ENCODE measurements at places on chromosomes 2 and 18.

GRCh38 chr2:203797276-203797675 is 70.3 kb upstream of the CTLA4 start:
- no peak for DNase-seq

- peak; percentile 39 for DNase-seq
Observed at GRCh38 chr18:48030616-48031480, 100.4 kb upstream of the SMAD2 start.

DNA sequence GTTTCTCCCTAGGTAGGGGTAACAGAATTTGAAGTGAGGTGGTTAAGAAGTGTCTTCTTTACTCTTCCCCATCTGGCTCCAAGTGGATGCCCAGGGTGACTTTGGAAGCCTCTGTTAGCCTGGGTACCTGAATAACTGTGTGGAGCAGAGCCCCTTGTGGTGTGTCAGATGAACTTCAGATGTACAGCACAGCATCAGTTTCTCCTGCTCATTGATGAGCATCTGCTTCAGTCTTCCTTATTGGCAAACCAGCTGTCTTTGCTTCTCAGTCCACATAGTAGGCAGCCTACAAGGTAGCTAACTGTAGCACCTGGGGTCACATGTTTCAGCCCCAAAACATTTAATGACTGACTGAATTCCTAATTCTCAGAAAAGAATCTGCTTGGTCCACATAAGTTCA is 56.2 kb upstream of the ATP8B1 start:
- DNase-seq: peak; percentile 2

GRCh38 chr18:75161256-75162028 is 47.5 kb downstream of the PTGR3 start:
- no peak for DNase-seq

GRCh38 chr2:199485732-199486335 is 28.1 kb upstream of the SATB2 start:
- DNase-seq: no peak

DNA sequence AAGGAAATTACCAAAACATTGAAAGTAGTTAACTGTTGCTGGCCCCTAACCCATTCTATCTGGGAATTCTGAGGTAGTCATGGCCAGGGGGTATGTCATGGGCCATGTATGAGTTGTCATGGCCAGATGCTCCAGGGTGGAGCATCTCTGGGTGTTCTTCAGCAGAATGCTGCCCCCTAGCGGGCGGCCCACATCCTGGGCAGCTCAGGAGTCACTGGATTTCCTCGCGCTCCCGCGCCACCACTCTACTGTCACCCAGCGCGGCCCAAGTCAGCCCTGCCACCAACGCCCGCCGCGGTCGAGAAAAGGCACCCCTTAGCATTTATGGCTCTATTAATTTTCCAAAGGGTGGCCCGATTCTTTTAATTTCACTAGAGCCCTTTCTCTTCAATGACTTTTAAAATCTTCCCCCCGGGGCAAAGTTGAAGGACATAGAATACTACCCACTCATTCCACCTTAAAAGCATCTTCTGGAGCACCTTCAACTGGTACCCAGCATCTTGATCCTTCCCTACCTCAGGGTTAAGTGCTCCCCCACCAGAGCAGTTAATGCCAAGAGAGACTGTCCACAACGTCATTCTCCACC is 41.6 kb downstream of the PKDCC start:
- no peak for DNase-seq

- no peak for DNase-seq
Observed at GRCh38 chr2:222861411-222862105, 722 bp downstream of the ACSL3 start.

- DNase-seq: peak; percentile 45
Observed at GRCh38 chr2:34012715-34013302, 413.7 kb upstream of the FAM98A start.

DNA sequence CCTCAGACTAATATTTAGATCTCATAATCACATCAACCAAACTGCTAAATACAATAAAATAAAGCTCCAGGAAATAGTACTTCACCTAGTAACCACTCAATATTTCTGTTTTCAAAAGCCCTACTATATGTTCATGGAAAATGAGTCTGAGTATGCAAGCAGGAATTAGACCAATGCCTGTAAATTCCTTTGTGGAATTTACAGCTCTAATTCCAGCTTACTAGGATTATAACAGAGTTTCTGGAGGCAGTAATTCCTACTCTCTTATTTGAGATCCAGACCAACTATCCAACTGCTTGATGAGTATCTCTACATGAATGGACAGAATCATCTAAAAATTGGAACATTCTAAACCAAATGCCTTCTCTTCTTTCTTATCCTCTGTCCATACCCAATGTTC is 11.6 kb downstream of the CDKL4 start:
- DNase-seq: no peak

- DNase-seq: no peak
Observed at GRCh38 chr2:202335791-202336467, 40.2 kb upstream of the BMPR2 start.

GRCh38 chr2:120453635-120453998 is 107.7 kb downstream of the INHBB start:
- no peak for DNase-seq

DNA sequence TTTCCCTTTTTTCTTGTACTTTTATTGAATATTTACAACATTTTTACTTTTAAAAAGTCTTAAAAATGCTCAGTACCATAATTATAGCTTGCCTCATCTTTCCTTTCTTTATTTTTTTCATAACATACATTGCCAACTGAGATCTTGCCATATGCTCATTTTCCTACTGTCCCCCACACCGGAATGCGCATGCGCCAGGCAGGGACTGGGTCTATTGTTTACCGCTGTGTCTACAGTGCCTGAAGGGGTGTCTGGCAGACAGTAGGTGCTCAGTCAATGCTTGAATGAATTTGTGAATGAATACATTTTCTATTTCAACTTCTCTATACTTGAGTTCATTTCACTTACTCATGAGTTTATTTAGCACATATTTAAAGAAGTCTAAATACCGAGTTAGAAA is 158.0 kb downstream of the CYP26B1 start:
- DNase-seq: no peak

DNA sequence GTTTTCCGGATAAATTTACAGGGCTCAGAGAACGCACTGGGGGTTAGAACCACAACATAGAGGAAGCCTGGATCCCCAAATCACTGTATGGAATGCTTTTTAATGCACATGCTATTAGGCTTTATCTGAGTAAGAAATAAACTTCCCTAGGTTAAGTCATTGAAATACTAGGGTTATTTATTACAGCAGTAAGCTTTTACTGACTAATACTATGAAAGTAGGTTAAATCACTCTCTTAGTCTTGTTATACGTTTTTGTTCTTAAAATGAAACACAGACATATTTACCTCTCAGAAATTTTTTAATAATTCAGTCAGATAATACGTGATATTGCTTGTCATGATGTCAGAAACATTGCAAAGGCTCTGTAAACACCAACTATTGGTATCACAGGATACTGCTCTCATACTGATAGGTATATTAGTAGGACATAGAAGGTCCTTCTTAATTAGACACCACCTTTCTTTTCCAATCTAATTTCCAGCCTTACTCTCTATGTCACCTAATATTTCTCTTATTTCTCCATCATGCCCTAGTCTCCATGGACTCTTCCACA is 162.7 kb upstream of the NYAP2 start:
- DNase-seq: no peak

GRCh38 chr18:80097201-80097600 is 11.9 kb upstream of the ADNP2 start:
- no peak for DNase-seq

DNA sequence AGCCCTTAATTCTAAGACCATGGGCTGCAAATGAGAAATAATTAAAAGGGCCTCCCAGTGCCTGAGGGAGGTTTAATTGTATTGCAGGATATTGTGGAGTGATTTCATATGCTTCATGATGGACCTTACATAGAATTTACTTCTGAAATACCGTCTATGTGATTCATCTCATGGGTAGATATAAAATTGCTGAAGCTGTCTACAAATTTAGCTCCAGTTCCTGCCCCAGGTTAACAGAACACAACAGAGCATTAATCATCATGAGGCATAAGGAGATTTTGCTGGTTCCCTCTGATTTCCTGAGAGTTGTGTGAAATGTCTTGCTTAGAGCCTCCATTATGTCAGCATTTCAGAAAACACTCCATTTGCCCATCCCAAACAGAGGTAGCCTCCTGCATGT is 770 bp downstream of the UPP2 start:
- DNase-seq: no peak

GRCh38 chr2:223997938-223998337 is 40.7 kb downstream of the MRPL44 start:
- no peak for DNase-seq

DNA sequence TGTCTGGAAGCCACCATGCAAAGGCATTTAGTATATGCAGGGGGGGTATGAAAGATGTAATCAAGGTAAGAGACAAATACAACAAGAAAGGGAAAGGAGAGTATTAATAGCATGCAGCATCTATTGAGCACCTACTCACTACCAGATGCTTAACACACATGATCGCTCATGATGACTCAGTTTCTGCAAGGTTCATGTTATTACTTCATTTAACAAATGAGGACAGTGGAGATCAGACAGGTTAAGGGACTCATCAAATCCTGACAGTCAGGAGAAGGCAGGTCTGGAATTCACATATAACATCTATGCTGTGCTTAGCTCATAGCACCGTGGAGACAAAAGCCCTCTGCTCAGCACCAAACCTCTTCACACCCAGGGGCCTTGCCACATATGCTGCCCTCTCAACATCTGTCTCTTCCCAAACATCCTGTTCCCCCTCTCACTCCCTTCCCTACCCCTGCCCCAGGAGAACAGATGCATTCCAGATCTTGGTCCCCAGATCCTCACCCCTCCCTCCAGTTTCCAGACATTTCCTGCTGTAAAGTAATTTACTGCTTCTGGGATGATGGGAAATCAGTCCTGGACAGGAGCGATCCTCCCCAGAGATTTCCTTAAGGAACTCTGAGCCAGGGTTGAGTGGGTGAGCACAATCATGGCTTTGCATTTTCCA is 155.3 kb downstream of the ANTXR1 start:
- DNase-seq: no peak

GRCh38 chr2:109722026-109722425 is 72.1 kb upstream of the RGPD5 start:
- no peak for DNase-seq

DNA sequence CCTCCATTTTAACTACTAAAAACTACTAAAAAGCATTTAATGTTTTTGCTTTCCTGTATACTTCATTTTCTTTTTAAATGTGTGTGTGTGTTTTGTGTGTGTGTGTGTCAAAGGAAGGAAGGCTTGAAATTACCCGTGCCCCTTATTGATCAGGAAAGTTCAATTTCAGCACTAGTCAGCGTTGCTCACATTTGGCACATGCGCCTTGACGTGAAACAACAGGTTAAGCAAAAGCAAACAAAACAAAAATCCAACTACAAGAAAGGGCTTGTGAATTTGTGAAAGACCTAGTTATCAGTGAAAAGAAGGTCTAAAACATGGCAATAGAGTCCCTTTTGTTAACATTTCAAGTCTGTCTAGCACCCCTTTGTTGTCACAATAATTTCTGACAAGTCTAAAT is 72.5 kb downstream of the KCNH7 start:
- DNase-seq: no peak

- no peak for DNase-seq
Observed at GRCh38 chr2:28601616-28602015, 105.8 kb downstream of the PLB1 start.

DNA sequence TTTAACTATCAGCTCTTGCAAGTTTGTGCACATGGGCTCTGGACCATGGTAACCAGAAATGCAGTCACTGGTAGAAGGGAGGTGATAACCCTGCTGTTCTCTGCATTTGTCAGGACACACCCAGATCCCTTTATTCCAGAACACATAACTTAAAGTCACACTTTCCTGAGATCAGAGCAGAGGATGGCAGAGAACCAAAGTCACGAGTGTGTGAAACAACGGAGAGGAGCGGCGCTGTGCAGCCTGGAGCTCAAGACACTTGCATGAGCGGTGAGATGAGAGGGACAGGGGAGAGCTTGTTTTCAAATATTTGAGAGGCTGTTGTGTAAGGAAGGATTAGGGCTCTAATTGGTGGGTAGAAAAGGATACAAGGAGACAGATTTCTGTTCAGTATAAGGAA is 43.3 kb upstream of the AAK1 start:
- DNase-seq: no peak

DNA sequence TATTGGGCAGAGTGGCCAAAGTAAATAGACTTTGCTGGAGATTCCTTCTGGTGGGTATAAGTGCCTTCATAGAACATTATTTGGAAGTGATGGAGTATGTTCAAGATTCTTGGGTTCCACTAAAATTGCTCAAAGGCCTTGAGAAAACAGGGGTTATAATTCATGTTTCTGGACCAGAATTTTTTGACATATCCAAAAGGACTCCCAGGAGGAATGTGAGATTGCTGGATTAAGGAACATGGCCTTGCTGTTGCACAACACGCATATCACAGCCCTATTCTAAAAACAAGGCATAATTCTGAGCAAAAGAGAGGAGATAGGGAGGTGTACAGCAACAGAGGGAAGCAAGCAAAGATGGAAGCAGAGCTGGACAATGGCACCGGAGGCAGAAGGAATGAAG is 111.7 kb upstream of the TNP1 start:
- no peak for DNase-seq

DNA sequence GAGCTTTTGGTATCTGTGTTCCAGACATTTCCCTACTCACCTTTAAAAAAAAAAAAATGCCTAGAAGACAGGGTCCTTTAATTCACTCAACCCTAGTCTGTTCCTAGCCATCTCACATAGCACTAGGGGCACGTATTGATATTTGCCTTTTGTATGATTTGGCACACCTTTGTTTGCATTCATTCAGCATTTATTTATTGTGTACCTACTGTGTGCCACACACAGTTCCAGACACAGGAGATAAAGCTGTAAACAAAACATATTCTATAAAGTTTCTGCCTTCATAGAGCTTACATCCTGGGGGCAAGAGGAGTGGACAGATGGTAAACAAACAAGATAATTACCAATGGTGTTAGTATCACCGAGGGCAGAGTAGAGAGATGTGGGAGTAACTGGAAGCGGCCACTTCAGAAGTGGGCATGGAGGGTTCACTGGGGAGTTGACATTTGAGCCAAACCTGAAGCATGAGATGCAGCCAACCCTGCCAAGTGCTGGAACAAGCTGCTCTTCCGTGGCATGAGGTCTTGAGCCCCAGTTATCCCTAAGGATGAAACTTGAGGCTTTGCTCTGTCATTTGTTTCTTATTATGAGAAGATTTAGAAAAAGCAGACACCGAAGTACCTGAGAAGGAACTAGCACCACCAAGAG is 18.2 kb downstream of the MAPRE2 start:
- DNase-seq: no peak

DNA sequence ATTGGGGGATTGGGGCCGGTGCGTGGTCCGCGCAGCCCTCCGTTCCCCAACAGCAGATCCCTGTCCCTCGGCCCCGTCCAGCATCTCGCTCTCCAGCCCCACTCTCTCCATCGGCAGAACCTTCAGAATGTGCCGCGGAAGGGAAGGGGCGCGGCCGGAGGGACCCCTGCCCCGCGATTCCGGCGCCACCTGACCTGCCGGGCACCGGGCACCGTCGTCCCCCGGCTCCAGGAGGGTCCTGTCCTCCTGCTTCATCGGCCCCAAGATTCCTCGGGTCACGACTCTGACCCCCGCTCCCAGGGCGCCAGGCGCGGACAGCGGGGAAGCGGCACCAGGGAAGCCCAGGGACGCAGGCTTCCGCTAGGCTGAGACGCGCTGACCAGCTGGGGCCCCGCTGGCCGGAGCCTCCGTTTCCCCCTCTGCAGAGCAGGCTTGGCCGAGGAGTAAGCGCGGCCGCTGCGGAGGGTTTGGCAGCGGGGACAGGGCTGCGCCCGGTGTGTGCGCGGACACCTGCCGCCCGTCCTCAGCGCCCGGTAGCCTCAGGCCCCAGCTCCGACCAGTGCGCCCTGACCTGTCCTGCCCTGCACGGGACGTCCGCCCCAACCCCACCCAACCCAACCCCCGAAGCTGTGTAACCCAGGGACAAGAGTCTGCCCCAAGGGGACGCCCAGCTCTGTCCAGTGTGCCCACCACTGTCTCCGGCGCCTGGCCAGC is 16.8 kb upstream of the BOK start:
- DNase-seq: no peak

Measured in iPS DF 6.9 (cell line).